Upper lobe of left lung (tissue), 6 donors: ENCODE measurements at places on chromosomes 5 and 9.

- H3K4me1 ChIP-seq: no peaks in the 10 kb centered on the region
- H3K36me3 ChIP-seq: no peaks in the 10 kb centered on the region
Observed at GRCh38 chr5:5822729-5823257, 400.3 kb downstream of the ICE1 start.

DNA sequence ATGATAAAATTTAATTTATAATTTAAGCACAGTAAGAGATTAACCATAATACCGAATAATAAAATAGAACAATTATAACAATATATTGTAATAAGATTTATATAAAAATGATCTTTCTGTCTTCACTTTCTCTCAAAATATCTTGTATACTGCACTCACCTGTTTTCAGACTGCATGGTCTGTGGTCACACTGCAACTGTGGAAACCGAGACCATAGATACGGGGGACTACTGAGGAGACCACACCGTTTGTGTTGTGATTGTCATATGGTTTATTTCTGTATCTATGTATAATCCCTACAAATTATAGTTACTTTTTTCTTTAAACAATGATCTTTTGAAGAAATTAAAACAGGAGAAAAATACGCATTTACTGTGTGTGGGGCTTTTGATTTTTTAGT lies 78.8 kb upstream of the TNFAIP8 start:
- no peak overlapping the region for H3K27ac ChIP-seq
- no peaks in the 10 kb centered on the region for H3K36me3 ChIP-seq
- no peak for DNase-seq
- peaks cover 34% of the 10 kb centered on the region for H3K4me1 ChIP-seq

DNA sequence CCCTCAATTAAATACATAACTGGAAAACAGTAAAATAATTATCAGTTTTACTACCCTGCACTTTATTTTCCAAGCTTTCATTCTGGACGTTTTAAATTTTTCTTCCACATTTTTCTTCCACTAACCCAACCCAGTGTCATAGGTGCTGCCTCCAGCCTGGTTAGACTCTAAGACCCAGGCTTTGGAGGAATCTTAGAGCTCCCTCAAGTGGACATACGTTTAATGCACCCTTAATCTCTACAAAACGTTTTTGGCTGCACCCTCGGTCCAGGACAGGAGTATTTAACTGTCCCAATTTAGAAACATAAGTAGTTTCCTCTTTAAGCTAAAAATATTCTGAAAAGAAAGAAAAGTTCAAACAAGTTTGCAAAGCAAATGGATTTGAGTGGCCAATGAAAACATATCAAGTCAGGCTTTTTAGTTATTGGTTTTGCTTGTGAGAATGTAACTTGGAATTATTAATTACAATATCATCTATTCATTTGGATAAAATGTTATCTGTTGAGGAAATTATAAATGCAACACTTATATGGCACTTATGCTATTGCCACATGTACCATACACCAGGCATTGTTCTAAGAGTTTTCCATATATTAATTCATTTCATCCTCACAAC lies 38.9 kb downstream of the CDH6 start:
- H3K4me3 ChIP-seq: no peak overlapping the region
- no peaks in the 10 kb centered on the region for H3K27me3 ChIP-seq
- H3K27ac ChIP-seq: no peak overlapping the region
- DNase-seq: no peak

GRCh38 chr5:90645024-90645610 lies 86.5 kb downstream of the ADGRV1 start:
- H3K4me1 ChIP-seq: no peaks in the 10 kb centered on the region
- no peaks in the 10 kb centered on the region for H3K36me3 ChIP-seq
- no peak overlapping the region for H3K4me3 ChIP-seq
- H3K27ac ChIP-seq: no peak overlapping the region

DNA sequence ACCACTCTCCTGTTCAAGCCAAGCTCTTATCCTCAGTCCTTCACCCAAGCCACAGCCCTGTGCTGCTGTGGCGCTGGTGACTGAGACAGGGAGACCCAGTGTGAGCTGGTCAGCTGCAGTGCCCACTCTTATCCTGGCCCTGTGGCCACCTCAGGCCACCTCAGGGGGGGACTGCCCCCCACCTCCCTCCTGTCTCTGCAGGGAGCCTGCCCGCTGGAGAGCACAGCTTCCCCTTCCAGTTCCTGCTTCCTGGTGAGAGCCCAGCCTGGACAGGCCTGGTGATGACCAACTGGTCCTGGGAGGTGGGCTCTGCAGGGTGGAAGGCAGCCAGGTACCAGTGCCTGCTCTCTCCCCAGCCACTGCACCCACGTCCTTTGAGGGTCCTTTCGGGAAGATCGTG lies 5.5 kb upstream of the EHMT1 start:
- peaks cover 27% of the 10 kb centered on the region for H3K36me3 ChIP-seq
- H3K27me3 ChIP-seq: no peaks in the 10 kb centered on the region
- H3K27ac ChIP-seq: peak overlapping the region; percentile 94
- H3K4me1 ChIP-seq: peaks cover 57% of the 10 kb centered on the region

- no peaks in the 10 kb centered on the region for H3K27me3 ChIP-seq
- H3K27ac ChIP-seq: no peak overlapping the region
- H3K4me3 ChIP-seq: no peak overlapping the region
- no peak for DNase-seq
- no peaks in the 10 kb centered on the region for H3K4me1 ChIP-seq
- H3K36me3 ChIP-seq: no peaks in the 10 kb centered on the region
Observed at GRCh38 chr5:149779124-149779465, 49.0 kb downstream of the PPARGC1B start.

DNA sequence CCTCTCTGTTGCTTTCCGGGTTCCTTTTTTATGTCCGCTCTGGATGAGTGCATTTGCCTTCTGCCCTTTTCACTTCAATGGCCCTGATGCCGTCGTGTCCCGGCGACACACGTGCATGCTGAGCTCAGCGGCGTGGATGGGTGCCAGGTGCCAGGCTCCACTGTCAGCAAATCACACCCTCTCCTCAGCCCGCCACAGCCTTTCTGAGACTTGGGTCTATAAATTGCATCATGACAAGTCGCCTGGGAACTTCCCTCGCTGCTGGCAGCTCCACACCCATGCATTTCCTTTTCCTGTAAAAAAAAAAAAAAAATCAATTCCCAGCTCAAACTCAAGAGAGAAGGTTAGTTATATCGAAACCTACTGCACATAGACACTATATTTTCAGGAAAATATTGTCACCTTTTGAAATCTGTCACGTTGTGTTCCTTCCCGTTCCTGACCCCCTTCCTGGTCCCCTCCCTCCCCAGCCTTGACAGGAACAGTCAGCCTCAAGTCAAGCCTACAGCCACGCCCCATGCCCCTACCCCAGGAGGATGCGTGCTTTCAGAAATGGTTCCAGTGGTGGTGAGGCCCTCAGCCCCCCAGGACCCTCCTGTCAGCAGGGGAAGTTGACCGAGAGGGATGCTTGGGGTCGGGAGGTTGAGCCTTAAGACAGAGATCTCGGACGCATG lies 110.3 kb upstream of the PTCH1 start:
- no peaks in the 10 kb centered on the region for H3K36me3 ChIP-seq
- H3K4me3 ChIP-seq: no peak overlapping the region
- peak overlapping the region; percentile 71 for H3K27ac ChIP-seq

DNA sequence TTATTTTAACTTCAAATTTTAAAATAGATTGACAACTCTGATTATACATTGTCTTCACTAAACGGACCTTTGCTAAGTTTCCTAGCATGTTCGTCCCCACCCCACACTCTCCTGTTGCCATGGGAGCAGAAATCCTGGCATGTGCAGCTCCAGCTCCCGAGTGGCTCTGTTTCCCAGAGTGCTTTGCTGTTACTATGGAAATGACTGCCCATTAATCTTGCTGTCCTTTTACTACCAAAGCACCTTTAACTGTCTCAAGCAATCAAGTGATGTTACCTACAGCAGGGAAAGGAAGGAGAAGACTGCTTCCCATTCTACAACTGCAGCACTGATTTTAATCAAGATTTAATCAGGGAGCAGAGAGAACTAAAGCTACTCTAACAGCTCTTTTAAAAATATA lies 212.0 kb upstream of the KIF2A start:
- no peaks in the 10 kb centered on the region for H3K4me1 ChIP-seq
- H3K36me3 ChIP-seq: no peaks in the 10 kb centered on the region
- no peak overlapping the region for H3K4me3 ChIP-seq
- no peak overlapping the region for H3K27ac ChIP-seq
- H3K27me3 ChIP-seq: no peaks in the 10 kb centered on the region
